ENCODE measurements at places on chromosomes 6 and 20. TPM values are rescaled to one million over a fixed set of nuclear protein-coding genes. Genes with fewer than 3 reads are reported as not detected.

CGA gene
- not detected for total RNA-seq

COL19A1 gene
- total RNA-seq: not detected

SPATA25 gene
- 1.0 TPM for total RNA-seq

HRH3 gene
- not detected for total RNA-seq

PRDM13 gene
- total RNA-seq: not detected

TRAPPC3L gene
- 0.17 TPM for total RNA-seq

Measured in dermis blood vessel endothelial cell (primary cell).